ENCODE measurements at places on chromosomes 13 and 19.

GRCh38 chr19:5785423-5785822 lies 877 bp upstream of the PRR22 start:
- peaks cover 5% of the 10 kb centered on the region for H3K4me1 ChIP-seq
- peaks cover 3% of the 10 kb centered on the region for H3K36me3 ChIP-seq
- no peak overlapping the region for H3K4me3 ChIP-seq
- H3K27ac ChIP-seq, result no peak overlapping the region
- DNase-seq, result no peak

- H3K27ac ChIP-seq, result no peak overlapping the region
- peaks cover 5% of the 10 kb centered on the region for H3K36me3 ChIP-seq
- H3K4me3 ChIP-seq, result no peak overlapping the region
- H3K4me1 ChIP-seq, result no peaks in the 10 kb centered on the region
- no peak for DNase-seq
These were observed 205.7 kb downstream of the MYO16 start for GRCh38 chr13:108835083-108835482.

GRCh38 chr13:90547272-90547790 lies 800.2 kb upstream of the MIR17HG start:
- H3K36me3 ChIP-seq, result peaks cover 26% of the 10 kb centered on the region
- no peaks in the 10 kb centered on the region for H3K4me1 ChIP-seq
- no peaks in the 10 kb centered on the region for H3K27me3 ChIP-seq
- no peak overlapping the region for H3K4me3 ChIP-seq
- no peak overlapping the region for H3K27ac ChIP-seq

DNA sequence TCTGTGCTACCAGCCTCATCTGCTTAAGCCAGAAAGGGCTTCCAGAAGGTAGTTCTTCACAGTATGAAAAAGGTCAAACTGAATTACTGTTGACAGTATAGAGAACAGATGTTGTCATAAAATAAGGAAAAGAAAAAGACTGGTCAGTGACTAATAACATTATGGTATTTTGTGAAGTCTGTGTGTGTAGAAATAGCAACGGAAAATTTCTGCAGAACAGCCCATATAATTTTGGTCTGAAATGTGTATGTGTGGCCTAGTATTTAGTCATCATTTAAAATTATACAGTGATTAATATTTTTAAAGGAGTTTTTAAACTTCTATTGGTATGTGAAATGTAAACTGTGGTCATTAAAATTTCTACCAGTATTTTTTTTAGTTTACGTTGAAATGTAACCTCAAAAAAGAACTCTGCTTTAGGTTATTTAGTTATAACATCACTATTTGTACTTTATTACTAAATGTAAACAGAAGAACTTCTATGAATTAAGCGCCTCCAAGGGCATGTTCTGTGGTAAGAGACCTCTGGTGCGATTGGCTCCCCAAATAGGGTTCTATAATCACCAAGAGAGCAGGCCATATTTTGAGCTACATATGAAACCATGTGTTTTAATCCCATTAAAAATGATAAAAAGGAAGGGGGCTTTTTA lies 3.3 kb upstream of the GPR183 start:
- H3K4me3 ChIP-seq, result no peak overlapping the region
- DNase-seq, result no peak
- no peaks in the 10 kb centered on the region for H3K4me1 ChIP-seq
- no peak overlapping the region for H3K27ac ChIP-seq

DNA sequence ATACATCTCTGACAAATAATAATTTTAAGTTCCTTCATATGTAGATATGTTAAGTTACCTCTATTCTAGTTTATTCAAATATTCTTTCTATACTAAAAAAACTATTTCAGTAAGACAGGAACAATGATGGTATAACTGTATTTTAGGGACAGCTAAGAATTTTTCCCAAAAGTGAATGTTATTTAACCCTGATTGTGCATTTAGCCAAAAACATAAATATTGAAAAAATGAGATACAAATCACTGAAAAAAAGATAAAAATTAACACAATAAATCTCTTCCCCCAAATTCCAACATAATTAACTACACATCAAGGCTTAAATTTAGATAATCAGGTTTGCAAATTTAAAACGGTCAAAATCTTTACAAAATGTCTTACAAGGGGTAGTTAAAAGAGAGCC lies 58.1 kb downstream of the KCNRG start:
- no peaks in the 10 kb centered on the region for H3K36me3 ChIP-seq
- peaks cover 2% of the 10 kb centered on the region for H3K27me3 ChIP-seq
- H3K27ac ChIP-seq, result peak overlapping the region; percentile 62
- H3K4me3 ChIP-seq, result peak overlapping the region; percentile 67
- DNase-seq, result no peak

- no peak overlapping the region for H3K4me3 ChIP-seq
- H3K4me1 ChIP-seq, result peaks cover 21% of the 10 kb centered on the region
- no peaks in the 10 kb centered on the region for H3K36me3 ChIP-seq
- peaks cover 11% of the 10 kb centered on the region for H3K27me3 ChIP-seq
- H3K27ac ChIP-seq, result no peak overlapping the region
These were observed 36.3 kb upstream of the FLT1 start for GRCh38 chr13:28531077-28531844.

- no peak for DNase-seq
- peaks cover 12% of the 10 kb centered on the region for H3K36me3 ChIP-seq
- H3K27ac ChIP-seq, result peak overlapping the region; percentile 92
- H3K27me3 ChIP-seq, result peaks cover 4% of the 10 kb centered on the region
- peak overlapping the region; percentile 98 for H3K4me3 ChIP-seq
These were observed 1.3 kb downstream of the ZFP14 start for GRCh38 chr19:36377541-36378178.

DNA sequence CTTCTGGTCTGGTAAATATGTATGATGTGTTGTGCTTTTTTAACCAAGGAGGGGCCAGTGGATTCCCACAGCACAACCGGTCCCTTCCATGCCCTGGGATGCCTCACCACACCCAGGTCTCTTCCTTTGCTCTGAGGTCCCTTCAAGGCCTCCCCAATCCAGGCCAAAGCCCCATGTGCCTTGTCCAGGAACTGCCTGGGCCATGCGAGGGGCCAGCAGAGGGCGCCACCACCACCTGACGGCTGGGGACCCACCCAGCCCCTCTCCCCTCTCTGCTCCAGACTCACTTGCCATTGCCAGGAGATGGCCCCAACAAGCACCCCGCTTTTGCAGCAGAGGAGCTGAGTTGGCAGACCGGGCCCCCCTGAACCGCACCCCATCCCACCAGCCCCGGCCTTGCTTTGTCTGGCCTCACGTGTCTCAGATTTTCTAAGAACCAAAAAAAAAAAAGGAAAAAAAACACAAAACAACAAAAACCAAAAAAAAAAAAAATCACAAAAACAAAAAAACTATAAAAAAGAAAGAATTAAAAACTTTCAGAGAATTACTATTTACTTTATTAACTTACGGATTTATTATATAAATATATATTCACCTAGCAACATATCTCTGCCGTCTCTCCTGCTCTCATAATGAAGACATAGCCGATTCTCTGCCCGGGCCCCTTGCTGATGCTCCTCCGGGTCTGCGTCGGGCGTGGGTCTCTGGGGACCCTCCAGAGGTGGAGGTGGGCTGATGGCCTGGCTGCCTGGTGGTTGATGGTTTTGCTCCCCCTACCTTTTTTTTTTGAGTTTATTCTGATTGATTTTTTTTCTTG lies 14.4 kb downstream of the CAPN12 start:
- peaks cover 17% of the 10 kb centered on the region for H3K27me3 ChIP-seq
- DNase-seq, result peak; percentile 92
- H3K36me3 ChIP-seq, result no peaks in the 10 kb centered on the region
- H3K4me3 ChIP-seq, result no peak overlapping the region
- peak overlapping the region; percentile 62 for H3K27ac ChIP-seq

- H3K4me3 ChIP-seq, result peak overlapping the region; percentile 73
- DNase-seq, result no peak
- peaks cover 25% of the 10 kb centered on the region for H3K4me1 ChIP-seq
- H3K36me3 ChIP-seq, result no peaks in the 10 kb centered on the region
These were observed 3.5 kb downstream of the SSBP4 start for GRCh38 chr19:18422530-18423191.

DNA sequence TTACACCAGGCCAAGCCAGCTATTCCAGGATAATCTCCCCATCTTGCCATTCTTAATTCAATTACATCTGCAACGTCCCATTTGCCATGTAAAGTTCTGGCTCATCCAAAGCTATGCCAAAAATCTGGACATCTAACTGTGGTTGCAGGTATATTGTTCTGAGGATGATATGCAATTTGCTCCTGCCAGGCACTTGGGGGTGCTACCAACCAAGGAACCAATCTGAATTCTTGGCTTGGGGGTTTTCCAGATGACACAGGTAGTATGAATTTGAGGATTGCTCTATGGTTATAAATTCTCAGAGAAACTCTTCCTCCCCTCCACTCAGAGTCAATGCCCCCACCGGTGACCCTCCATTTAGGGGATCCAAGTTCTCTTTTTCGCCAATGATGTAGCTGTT lies 33.0 kb downstream of the CRYL1 start:
- peak; percentile 32 for DNase-seq
- peaks cover 2% of the 10 kb centered on the region for H3K4me1 ChIP-seq
- no peak overlapping the region for H3K27ac ChIP-seq

DNA sequence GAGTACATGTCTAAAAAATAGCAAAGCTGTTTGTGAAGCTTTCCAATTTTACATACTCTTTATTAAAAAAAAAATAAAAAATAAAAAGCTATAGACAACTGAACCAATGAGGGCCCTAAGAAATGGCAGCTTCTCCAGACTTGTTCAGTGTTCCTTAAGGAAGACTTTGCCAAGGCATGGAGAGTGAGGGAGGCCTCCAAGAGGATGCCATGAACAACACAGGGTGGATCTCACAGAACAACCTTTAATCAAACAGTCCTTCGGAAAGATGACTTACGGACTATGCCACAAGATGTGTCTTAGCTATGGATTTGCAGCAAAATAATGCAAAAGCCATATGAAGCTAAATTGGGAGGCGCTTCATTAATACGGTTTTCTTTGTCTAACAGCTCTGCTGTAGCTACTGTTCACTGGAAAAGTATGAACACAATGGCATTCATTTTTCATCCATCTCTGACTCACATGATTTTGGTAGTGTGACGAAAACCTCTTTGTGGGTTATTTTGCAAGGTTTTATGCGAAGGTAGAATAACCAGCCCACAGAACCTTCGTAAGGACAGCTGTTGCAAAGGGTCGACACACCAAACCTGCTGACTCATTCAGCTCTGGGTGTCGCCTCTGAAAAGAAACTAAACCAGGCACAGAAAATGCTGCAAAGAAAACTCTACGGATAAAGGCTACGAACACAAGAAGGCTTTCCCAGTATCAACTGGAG lies 27.7 kb downstream of the EFNB2 start:
- DNase-seq, result no peak
- H3K27me3 ChIP-seq, result no peaks in the 10 kb centered on the region
- peak overlapping the region; percentile 91 for H3K27ac ChIP-seq
- H3K4me1 ChIP-seq, result peaks cover 33% of the 10 kb centered on the region

- peak overlapping the region; percentile 24 for H3K27ac ChIP-seq
- DNase-seq, result no peak
- H3K4me1 ChIP-seq, result peaks cover 16% of the 10 kb centered on the region
- H3K4me3 ChIP-seq, result peak overlapping the region; percentile 13
These were observed 12.2 kb upstream of the C19orf33 start for GRCh38 chr19:38291855-38292254.

GRCh38 chr19:917323-918151 lies at the start of gene KISS1R:
Gene KISS1R (plus strand): TSS chr19:917333. CDS start chr19:917503, 170 bp downstream.
- peaks cover 15% of the 10 kb centered on the region for H3K27me3 ChIP-seq
- DNase-seq, result peak; percentile 71
- H3K27ac ChIP-seq, result no peak within 1 kb of the TSS
- peaks cover 3% of the 10 kb centered on the region for H3K4me1 ChIP-seq

GRCh38 chr19:51779181-51779580 lies 15.8 kb upstream of the FPR3 start:
- H3K27ac ChIP-seq, result no peak overlapping the region
- H3K4me1 ChIP-seq, result no peaks in the 10 kb centered on the region
- no peak for DNase-seq
- no peaks in the 10 kb centered on the region for H3K36me3 ChIP-seq
- H3K4me3 ChIP-seq, result no peak overlapping the region

DNA sequence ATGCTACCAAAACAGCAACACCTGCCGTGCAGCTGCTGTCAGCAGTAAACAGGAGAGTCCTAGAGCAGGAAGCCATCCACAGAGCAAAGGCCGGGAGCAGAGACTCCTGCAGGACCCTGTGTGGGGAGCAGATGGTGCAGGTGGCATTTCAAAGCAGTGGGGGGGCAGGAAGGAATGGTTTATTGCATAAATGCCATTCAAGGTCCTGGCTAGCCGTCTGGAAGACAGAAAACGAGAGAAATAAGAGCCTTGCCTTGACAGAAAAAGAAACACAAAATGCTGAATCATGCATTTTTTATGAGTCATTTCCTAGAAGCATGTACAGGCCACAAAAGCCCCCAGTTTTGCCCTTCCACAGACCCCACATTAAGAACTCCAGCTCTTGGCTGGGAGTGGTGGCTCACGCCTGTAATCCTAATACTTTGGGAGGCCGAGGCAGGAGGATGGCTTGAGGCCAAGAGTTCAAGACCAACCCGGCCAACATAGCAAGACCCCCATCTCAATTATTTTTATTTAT lies 5.4 kb downstream of the RSPH6A start:
- no peak for DNase-seq
- H3K4me3 ChIP-seq, result no peak overlapping the region
- H3K27ac ChIP-seq, result peak overlapping the region; percentile 76
- H3K4me1 ChIP-seq, result peaks cover 2% of the 10 kb centered on the region
- no peaks in the 10 kb centered on the region for H3K36me3 ChIP-seq
- H3K27me3 ChIP-seq, result no peaks in the 10 kb centered on the region

DNA sequence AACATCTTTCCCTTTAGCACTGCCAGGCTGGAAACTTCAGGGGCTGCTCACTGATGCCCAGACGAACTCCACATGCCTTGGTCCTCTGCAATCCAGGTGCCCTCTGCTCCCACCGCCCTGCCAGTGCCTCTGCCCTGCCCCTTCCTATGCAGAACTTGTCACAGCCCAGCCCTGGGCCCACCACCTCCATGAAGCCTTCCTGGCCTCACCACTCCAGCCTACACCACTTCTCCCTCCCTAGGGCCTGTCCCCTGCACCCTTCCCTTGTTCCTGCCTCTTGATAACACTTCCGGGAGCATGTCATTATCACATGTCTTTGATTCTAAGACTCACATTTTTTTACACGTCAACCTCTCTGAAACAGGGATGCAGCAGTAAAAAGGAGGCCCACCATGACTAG lies 627.2 kb downstream of the UQCRFS1 start:
- DNase-seq, result no peak
- peaks cover 5% of the 10 kb centered on the region for H3K27me3 ChIP-seq
- peaks cover 19% of the 10 kb centered on the region for H3K4me1 ChIP-seq
- H3K36me3 ChIP-seq, result no peaks in the 10 kb centered on the region

- no peak overlapping the region for H3K4me3 ChIP-seq
- DNase-seq, result no peak
- H3K4me1 ChIP-seq, result peaks cover 63% of the 10 kb centered on the region
- peaks cover 15% of the 10 kb centered on the region for H3K27me3 ChIP-seq
- peak overlapping the region; percentile 43 for H3K27ac ChIP-seq
These were observed 20.8 kb downstream of the RANBP3 start for GRCh38 chr19:5957170-5957569.

DNA sequence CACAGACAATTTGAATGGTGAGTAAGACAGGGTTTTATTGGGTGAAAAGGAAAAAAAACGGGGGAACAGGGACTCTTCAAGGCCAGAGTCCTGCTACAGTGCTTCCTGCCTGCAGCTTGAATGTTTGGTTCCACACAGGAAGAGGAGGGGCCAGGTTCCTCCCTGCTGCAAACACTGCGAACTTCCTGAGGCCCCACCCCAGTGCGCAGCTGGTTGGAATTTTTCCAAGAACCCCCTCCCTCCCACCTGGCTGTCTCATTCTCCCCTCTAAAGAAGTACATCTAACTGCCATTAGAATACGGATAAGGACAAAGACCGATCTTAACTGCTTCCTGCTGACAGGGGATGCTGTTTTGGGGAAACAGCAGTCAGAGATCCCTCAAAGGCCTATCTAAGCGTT lies 184.9 kb downstream of the GGACT start:
- H3K4me3 ChIP-seq, result no peak overlapping the region
- peaks cover 25% of the 10 kb centered on the region for H3K36me3 ChIP-seq
- DNase-seq, result no peak
- H3K4me1 ChIP-seq, result no peaks in the 10 kb centered on the region
- H3K27me3 ChIP-seq, result no peaks in the 10 kb centered on the region

Data from glutamatergic neuron (in vitro differentiated cells).